GM18507 (cell line): ENCODE measurements at places on chromosomes 3 and 15.

GRCh38 chr15:72237029-72237852, 6.3 kb upstream of the PKM start:
- no peak for DNase-seq

GRCh38 chr3:16455001-16455400, 58.5 kb downstream of the RFTN1 start:
- DNase-seq = no peak

GRCh38 chr3:5057272-5057671, 64.8 kb upstream of the ARL8B start:
- no peak for DNase-seq

GRCh38 chr15:65619626-65620290, 2.0 kb upstream of the SLC24A1 start:
- DNase-seq = no peak

- DNase-seq = no peak
Observed at GRCh38 chr3:195001261-195001660, 269.7 kb downstream of the XXYLT1 start.

GRCh38 chr3:13598926-13599886, 50.3 kb downstream of the FBLN2 start:
- DNase-seq = no peak

- DNase-seq = no peak
Observed at GRCh38 chr15:89406940-89407607, 72.5 kb upstream of the POLG start.

DNA sequence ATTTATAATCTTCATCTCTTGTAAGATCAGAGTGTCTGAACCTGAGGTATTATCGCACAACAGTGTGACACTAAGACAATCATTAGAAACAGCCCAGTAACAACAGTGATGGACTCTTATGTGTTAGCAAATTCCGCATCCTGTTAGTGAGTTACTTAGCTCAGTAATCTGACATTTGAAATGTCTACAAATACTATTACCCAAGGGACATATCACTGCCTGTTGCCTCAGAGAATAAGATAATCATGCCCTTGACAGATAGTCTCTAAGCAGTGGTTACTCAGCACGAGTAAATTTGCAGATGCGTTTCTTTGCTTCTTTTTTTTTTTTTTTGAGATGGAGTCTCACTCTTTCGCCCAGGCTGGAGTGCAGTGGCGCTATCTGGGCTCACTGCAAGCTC, 13.4 kb upstream of the RTP1 start:
- DNase-seq = no peak

DNA sequence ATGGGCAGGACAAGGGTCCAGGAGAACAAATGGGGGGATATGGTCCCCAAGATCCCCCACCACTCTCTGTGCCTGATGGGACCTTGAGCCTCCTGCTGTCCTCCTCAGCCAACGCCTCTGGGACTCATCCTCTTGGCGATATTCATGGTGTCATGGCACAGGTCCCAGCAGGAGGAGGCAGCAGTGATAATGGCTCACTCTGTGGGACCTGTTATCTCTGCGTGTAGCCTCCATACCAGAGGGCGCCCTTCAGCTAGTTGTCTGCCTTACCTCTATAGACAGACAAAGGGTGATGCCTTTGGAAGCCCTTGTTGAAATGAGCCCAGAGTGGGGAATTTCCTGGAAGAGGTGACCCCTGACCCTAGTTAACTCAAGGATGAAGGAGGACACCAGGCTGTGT, 7.4 kb downstream of the ZBTB47 start:
- no peak for DNase-seq

DNA sequence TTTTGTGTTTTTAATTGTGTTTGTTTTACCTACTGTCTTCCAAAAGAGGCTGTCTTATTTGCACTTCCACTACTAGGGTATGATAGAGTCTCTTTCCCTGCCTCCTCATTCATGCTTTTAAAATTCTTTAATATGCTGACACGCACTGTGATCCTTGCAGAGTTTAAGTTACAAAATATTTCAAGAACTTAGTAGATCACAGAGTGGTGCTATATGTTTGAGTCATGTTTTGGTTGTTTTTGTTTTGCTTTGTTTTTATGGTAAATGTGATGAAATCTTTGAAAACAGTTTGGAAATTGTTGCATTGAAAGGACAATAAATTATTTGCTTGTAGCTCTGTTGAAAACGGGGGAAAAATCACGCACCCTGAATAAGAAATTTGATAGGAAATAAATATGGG, 5.9 kb upstream of the ABHD10 start:
- DNase-seq = no peak

GRCh38 chr15:70701891-70702568, 61.3 kb downstream of the UACA start:
- no peak for DNase-seq

DNA sequence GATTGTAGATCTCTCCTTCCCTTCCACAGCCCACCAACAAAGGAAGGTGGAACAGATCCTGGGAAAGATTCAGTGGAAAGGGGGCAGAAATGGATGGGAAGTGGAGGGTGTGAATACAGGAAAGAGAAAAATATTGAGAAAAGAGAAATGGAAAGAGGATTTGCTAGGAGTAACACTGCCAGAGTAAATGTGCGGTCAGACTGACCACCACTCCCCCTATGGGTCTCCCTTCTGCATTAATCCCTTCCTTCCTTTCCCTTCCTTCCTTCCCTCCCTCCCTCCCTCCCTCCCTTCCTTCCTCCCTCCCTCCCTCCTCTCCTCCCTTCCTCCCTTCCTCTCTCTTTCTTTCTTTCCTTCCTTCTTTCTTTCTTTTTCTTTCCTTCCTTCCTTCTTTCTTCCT, 12.0 kb upstream of the COMMD2 start:
- no peak for DNase-seq

DNA sequence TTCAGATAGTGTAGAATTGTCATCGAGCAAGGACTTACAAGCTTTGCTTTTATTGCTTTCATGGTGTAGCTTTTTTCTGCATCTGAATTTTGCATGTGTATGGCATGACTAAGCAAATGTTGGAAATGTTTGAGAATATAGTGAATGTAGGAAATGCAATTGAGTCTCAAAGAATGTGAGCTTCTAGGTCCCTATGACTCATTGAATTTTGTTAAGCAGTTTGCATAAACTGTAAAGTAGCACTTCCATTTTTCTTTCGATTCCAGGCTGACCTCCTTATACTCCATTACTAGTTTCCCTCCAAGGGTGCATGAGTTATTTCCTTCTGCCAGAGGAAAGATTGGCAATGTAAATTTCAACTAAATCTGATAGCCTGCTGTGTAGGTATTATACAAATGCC, 619.2 kb downstream of the DIPK2A start:
- no peak for DNase-seq

GRCh38 chr15:78054966-78055365, 22.5 kb downstream of the TBC1D2B start:
- no peak for DNase-seq

DNA sequence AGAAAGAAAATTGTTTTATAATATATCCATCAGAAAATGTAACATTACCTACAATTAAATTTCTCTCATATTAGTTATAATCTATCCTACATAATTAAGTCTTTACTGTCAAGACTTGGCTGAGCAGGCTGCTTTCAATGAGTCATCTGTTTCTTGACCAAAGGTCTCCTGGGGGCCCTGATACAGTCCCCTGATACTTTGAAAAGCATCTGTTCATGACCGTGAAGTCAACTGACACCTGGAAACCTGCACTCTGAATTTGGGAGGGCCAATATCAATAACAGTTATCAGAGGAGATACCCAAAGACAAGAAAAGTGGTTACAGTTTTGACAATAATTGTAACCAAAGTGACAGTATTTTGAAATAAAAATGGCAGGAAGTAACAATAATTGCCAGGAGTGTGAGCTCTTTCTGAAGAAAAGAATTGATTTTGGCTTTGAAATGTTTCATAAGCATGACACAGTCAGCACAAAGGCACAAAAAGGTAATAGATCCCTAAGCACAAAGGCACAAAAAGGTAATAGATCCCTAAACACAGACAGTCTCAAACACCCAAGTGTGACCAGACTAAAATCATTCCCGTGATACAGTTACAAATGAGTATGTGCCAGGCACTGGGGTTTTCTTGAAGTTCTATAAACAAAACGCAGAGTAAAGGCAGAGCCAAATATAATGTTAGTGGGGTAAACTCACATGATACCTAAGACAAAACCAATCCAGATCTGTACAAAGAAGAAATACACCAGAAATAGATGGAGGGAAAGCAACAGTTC, 260.7 kb downstream of the PLOD2 start:
- no peak for DNase-seq

GRCh38 chr3:47017504-47018268, 38.2 kb downstream of the NBEAL2 start:
- no peak for DNase-seq

GRCh38 chr3:25080461-25080860, 347.6 kb upstream of the RARB start:
- DNase-seq = no peak

GRCh38 chr15:89672221-89673164, 6.7 kb downstream of the PLIN1 start:
- DNase-seq = no peak

- no peak for DNase-seq
Observed at GRCh38 chr3:66629982-66630368, 129.2 kb upstream of the LRIG1 start.

DNA sequence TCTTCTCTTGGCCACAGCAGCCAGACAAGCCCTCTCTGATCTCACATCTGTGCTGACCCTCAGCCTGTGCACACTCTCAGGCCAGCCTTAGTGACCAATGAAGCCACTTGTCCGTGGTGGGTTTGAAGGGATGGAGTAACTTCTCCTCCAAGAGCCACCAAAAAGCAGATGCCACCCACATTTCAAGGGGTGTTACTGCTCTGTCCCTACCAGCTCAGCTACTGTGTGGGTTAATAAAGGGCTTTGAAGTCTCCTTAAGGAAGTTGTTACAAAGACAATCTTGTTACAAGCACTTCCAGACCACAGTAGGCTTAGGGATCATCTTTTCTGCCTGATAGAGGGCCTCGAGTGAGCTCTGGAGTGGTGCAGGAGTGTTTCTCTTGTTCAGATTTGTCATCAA, 3.3 kb upstream of the CA12 start:
- no peak for DNase-seq

GRCh38 chr15:82624008-82624407, 23.2 kb downstream of the CPEB1 start:
- DNase-seq = no peak

DNA sequence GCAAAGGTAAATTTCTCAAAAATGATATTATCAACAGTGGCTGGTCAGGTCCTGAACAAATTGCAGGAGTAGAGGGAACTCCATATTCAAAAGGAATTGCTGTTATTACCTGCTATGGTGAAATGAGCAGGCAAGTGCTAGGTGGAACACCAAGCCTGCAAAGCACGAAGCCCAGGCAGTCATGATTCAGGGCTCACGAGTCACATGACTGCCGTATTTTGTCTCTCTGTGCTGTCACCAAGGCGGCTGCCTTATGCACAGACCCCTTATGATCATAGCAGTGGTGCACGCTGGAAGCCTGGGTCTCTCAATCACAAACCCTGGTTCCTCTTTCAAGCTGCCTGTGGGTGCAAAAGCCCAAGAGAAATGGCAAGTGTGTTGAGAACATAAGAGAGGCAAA, 24.4 kb downstream of the SLC12A1 start:
- no peak for DNase-seq

DNA sequence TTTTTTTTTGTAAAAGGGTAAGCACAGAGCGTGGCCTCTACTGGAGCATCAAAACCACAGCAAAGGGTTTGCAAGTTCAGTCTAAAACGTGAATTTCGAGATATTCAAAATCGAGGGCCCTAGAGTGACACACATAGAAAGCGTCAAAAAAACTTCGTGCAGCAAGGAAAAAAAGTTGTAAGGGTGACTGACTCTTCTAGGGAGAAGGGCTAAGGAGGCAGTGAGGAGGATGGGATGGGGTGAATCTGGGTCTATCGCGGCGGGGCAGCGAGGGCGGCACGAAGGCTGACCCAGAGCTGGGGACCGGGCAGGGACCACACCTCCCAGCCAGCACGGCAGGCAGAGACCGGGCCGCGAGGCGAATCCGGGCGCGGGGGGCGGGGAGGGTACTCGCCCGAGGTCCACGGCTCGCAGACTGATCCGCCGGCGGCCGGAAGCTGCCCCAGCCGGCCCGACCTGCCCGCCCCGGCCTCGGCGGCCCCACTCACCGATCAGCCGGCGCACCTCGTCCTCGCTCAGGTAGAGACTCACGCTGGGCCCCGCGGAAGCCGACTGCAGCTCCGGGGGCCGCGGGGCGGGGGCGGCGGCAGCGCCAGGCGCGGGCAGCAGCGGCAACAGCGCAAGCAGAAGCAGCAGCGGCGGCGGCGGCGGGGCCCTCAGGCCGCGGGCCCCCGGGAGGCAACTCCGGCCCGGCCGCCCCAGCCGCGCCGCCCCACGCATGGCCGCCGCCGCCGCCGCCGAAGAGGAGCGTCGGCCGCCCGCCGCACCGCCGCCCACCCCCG, 533 bp downstream of the RYK start:
- DNase-seq = peak; percentile 23

DNA sequence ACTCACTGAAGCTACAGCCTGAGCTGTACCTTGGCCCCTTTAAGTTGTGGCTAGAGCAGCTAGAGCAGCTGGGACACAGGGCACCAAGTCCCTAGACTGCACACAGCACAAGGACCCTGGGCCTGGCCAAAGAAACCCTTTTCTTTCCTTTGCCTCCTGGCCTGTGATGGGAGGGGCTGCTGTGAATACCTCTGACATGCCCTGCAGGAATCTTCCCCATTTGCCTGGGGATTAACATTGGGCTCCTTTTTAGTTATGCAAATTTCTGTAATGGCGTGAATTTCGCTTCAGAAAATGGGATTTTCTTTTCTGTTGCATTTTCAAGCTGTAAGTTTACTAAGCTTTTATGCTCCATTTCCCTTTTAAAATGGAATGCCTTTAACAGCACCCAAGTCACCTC, 611.2 kb upstream of the ARPP21 start:
- no peak for DNase-seq

GRCh38 chr3:194449913-194450312, 36.9 kb downstream of the ATP13A3 start:
- DNase-seq = no peak

- DNase-seq = no peak
Observed at GRCh38 chr15:81032355-81032754, 31.6 kb downstream of the TLNRD1 start.

DNA sequence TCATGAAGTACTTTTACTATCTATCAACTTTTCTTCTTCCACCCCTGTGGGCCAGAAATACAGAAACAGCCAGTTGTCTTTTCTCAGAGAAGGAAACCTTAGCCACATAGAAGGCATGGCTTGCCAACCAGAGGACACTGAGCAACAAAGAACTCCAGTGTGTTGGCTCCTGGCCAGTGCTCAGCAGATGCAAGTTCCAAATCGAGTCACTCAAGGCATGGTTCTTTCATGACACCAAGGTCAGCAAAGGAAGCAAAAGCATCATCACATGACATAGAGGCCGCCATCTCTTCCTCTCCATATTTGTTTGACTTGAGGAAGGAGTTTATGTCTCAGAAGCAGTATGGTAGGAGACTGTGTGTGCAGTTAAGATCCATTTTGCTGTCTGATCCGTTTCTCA, 92.2 kb downstream of the MYLK start:
- DNase-seq = no peak

DNA sequence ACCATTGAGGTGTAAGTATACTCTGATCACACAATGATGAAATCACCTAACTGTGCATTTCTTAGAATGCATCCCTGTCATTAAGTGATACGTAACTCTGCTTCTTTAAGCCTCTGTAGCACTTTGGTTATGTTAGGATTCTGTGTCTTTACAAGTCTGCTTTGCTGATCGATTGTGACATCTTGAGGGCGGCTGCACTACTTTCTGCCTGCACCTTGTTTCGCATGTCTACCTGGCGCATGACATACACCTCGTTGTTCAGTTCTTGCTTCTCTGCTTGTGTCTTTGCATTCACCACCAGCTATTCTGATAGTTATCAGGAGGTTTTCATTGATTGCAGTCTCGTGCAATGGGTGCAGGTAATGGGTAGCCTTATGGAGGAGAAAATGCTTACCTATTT, 32.7 kb downstream of the IGF1R start:
- DNase-seq = no peak
